ENCODE measurements at places on chromosomes 13 and 19.
A peak's percentile ranks its signal among the peaks of the same experiment; 100 is the strongest.

GRCh38 chr19:38731654-38732301 is 12.5 kb downstream of the CAPN12 start:
- DNase-seq: no peak

GRCh38 chr19:56837004-56837403 is 3.5 kb downstream of the PEG3 start:
- DNase-seq: no peak

DNA sequence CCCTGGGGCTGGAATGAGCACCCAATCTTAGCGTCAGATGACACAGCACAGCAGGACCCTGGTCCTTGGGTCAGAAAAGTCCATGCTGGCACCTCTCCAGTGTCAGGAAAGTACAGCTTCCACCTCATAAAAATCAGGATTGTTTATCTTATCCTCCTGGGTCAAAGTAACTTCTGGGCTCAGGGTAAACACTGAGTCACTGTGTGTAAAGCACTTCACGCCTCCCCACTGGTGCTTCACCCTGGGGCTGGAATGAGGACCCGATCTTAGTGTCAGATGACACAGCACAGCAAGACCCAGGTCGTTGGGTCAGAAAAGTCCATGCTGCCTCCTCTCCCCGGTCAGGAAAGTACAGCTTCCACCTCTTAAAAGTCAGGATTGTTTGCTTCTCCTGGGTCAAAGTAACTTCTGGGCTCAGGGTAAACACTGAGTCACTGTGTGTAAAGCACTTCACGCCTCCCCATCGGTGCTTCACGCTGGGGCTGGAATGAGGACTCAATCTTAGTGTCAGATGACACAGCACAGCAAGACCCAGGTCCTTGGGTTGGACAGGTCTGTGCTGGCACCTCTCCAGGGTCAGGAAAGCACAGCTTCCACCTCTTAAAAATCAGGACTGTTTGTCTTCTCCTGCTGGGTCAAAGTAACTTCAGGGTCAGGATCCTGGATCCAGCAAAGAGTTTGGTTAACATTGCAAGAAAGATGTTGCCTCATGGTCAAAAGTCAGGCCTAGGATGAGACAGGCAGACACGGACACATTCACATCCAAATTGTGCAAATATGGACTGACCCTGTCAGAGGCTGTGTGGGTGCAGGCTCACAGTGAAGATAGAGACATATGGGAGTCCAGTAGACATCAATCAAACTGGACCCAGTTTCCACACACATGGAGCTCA is 39.2 kb upstream of the CYP2A7 start:
- no peak for DNase-seq

- no peak for DNase-seq
These were observed 41.4 kb upstream of the POU2F2 start for GRCh38 chr19:42173695-42174094.

DNA sequence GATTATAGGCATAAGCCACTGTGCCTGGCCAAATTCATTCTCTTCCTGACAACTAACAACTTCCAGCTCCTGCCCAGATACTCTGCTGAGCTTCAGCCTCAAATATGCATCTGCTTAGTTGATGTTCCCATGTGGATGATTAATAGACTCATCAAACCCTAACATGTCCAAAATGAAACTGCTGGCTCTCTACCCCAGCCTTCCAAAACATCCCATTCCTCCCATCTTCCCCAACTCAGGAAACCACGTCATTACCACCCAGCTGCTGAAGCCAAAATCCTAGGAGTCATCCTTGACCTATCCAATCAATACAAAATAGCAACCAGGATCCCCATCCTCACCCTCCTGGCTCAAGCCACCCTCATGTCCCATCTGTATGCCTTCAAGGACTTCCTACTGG is 20.9 kb downstream of the POU2F2 start:
- no peak for DNase-seq

DNA sequence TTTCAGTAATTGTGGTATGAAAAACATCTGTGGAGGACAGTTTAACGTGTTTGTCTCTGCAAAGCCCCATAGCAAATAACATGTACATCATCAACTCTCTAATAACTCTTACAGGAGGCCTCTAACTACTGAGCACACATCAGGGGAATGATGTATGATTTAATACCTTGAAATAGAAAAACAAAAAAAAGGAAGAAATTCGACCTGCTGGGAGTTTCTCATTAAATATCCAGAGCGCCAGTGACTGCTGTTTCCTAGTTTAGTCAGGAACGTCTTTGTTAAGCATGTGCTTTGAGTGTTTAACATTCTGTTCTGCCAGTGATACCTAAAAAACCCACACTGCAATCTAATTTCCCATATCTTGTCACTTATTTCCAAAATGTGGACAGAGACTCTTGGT is 235.4 kb downstream of the PCDH20 start:
- no peak for DNase-seq

GRCh38 chr13:42656958-42657357 is 83.0 kb downstream of the TNFSF11 start:
- DNase-seq: no peak

- no peak for DNase-seq
These were observed 71.9 kb downstream of the CDK8 start for GRCh38 chr13:26325876-26326275.

DNA sequence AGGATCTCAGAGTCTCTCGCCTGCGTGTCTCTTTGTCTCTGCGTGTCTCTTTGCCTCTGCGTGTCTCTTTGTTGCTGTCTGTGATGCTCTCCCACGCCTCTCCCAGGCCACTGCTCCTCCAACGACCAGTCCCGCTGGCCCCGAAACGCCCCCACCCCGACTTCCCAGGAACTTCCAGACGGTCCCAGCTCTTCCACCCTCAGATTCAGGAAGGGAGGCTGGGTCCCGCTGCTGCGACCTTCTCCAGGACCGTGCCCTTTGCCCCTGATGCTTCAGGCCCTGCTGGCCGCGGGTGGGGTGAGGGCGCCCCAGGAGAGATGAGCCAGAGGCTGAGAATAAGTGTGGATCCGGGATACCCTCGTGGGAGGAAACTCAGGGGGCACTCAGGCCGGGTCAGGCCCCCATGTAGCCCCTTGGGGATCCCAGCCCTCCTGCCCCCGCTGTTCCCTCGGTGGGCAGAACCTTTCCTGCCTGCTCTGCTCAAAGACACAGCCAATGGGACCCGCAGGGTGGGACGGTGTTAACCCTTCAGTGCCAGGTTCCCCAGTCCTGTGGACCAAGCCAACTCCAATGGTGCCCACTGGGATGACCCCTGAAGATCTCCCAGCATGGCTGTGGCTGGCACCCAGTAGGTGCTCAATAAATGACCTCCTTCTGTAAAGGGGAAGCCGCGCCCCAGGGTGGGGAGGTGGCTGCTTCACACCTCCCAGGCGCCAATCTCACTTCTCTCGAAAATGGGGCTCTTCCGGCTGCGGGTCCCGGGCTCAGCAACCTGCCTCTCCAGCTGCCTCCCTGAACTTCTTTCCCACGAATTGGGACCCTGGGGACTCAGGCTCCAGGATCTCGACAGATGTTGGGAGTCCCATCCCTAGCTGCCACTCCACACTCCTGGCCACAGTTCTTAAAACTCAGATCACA is 1.5 kb upstream of the S1PR5 start:
- no peak for DNase-seq

GRCh38 chr19:38653028-38653571 is 5.7 kb downstream of the ACTN4 start:
- no peak for DNase-seq

GRCh38 chr13:30593001-30593400 is 24.7 kb upstream of the USPL1 start:
- no peak for DNase-seq

- peak; percentile 19 for DNase-seq
These were observed 6.5 kb downstream of the UNC13A start for GRCh38 chr19:17681505-17682125.

- no peak for DNase-seq
These were observed 49.3 kb downstream of the NFIC start for GRCh38 chr19:3415695-3416094.

DNA sequence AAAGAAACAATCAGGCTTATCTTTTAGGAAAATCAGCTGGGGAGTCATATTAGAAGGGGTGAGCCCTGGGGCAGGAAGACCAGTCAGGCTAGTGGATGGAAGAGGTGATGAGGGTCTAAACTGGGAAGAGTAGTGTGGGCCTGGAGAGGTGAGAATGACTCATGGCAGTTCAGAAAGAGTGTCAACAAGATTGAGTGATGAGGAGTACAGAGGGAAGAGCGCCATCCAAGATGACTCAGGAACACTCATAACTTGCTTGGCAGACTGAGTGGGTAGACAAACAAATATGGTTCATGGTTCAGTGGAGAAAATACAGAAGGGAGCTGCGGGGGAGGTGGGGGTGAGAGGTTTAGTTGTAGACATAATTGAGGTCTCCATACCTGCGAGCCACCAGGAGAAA is 17.3 kb upstream of the CLDN10 start:
- DNase-seq: no peak
